ENCODE measurements at places on chromosomes 3 and 15. TPM values are rescaled to one million over a fixed set of nuclear protein-coding genes. Genes with fewer than 3 reads are reported as not detected.

The RPSA gene
- total RNA-seq, result 2,329 TPM

- DNase-seq, result no peak
Observed at GRCh38 chr15:49890689-49891088, 228.3 kb downstream of the ATP8B4 start.

DNA sequence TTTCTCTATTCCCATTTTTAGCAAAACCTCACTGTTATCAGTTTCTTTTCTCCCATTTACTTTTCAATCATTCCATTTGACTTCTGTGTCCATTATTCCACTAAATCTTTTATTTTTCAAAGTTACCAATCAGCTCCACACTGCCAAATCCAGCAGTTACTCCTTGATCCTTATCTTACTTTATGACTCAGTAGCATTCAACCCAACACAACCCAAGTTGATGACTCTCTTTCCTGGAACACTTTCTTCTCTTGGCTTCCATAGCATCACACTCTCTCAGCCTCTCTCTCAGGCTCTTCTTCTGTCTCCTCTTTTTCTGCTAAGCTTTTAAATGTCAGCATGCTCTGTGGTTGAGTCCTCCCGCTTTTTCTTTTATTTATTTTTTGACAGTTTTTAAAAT, 36.3 kb downstream of the RASGRP1 start:
- no peak for DNase-seq

DNA sequence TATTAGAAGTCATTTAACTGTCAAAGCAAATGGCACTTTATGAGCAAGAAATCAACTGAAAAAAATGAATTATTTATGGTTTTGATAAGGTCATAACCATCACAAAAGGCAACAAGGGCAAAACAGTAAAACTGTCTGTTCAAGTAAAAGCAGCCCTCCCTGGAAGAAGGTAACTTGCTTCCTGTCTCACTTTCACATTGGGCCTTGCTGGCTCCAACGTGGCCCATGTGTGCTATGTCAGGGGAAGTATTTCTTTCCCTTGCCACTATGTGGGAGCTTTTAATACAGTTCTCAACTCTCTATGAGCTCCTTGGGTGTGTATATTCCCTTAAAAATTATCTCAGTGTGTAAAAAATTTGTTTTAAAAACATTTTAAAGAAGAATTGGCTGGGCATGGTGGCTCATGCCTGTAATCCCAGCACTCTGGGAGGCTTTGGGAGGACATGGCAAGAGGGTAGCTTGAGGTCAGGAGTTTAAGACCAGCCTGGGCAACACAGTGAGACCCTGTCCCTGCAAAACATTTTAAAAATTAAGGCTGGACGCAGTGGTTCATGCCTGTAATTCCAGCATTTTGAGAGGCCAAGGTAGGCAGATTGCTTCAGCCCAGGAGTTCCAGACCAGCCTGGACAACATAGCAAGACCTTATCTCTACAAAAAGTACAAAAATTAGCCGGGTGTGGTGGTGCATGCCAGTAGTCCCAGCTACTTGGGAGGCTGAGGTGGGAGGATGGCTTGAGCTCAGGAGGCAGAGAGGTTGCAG, 45.2 kb upstream of the TJP1 start:
- DNase-seq, result no peak

DNA sequence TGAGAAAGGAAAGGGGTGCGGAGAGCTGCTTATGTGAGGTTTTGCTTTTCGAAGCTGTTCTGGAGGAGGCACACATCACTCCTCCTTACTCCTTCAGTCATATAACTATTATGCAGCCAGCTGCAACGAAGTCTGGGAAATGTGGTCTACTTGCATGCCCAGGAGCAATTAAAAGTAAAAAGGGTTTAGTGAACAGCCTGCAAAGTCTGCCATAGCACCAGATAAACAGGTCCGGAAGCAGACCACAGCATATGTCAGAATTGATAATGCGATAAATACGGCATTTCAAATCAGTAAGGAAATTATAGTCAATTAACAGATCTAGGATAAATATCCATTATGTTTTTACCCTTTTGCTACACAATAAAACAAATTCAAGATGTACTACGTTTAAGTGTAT, 99.5 kb downstream of the POLR2M start:
- no peak for DNase-seq

The GPR62 gene
- 0.10 TPM for total RNA-seq

GRCh38 chr3:53513556-53514190, 19.3 kb downstream of the CACNA1D start:
- DNase-seq, result peak; percentile 16

GRCh38 chr3:52159503-52159902, 5.3 kb upstream of the POC1A start:
- no peak for DNase-seq

The CPEB1 gene
- 1.1 TPM for total RNA-seq

GRCh38 chr15:99929266-99929665, 196.0 kb upstream of the LYSMD4 start:
- DNase-seq, result no peak

- no peak for DNase-seq
Observed at GRCh38 chr3:5116538-5116937, 5.6 kb upstream of the ARL8B start.

DNA sequence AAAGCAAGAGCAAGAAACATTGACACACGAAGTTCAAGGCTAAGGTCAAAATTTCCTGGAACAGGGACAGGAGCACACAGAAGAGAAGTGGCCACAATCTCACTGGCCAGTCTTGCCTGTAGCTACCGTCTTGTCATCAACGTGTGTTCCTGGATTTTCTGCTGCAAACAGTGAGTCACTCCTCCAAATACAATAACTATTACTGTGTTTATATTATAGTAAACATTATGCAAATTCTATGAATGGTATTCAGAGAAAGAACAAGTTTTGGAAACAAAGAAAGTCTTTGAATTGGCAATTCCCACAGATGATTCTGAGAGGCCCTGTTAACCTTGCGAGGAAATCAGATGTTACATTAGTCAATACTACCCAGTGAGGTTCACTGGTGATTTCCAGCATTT, 220.5 kb downstream of the FAM43A start:
- no peak for DNase-seq

The DISP2 gene
- 0.19 TPM for total RNA-seq

DNA sequence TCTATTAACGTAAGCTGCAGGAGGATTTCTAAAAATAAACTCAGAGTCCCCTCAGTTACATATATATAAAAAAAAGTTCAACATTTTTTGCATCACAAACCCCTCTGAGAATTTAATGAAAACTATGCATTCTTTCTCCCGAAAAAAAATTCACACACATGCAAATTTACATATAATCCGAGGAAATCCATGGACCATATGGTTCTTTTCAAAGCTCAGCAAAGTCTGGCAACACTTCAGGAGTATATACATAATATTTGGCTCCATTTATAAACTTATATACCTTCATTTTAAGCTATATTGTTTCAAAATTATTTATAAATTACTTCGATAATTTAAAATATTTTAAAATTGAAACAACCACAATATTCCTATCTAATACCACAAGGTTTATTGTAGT, 140.7 kb upstream of the PLXND1 start:
- DNase-seq, result no peak

The MYO5A gene
- total RNA-seq, result 29.6 TPM

DNA sequence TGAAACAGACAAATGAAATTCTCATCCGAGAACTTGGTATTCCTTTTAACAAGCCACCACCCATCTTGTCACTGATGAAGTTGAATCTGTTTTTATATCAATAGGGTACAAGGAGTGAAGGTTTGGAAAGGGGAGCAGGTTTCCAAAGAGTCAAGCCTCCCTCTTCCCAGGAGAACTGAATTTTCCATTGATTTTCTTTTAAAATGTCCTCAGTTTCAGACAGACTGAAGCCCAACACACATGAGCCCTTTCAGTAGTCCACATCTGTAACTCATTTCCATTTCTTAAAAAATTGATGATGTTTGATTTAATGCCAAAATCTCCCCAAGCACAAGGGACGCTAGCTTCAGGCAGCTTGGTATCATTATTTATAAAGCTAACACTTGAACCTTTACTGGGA, 187.7 kb downstream of the FOXB1 start:
- no peak for DNase-seq

GRCh38 chr15:89179966-89180875, 41.2 kb downstream of the RLBP1 start:
- DNase-seq, result peak; percentile 71

DNA sequence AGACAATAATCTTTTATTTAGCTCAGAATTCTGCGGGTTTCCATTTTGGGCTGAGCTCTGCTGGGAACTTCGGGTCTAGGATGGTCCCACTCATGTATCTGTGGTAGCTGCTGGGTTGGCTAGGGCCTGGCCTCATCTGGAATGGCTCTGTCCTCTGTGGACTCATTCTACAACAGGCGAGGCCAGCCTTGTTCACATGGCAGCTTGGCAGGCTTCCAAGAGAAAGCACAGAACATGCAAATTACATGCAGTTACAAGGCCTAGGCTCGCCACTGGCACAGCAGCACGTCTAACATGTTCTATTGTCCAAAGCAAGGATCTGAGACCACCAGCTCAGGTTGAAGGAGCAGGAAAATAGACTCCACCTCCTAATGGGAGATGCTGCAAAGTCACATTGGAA, 431.4 kb downstream of the PDCD6IP start:
- DNase-seq, result no peak

The DNAJB8 gene
- not detected for total RNA-seq

The SEMA5B gene
- not detected for total RNA-seq

DNA sequence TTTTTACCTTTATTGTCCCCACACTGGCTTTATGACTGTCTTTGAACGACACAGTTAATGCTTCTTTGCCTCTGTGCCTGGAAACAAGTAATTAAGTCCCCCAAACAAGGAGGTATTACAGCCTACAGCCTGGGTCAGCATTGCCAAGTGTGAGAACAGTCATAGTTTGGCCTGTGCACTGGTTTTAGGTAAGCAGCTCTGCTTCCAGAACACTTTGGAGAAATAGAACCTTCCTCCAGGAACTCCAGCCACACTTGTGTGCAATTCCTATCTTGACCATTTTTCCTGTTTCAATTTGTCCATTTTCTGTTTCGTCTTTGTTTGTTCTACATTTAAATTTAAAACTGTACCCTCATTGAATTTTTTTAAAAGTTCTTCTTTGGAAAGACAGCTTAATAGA, 568.2 kb downstream of the TUSC7 start:
- DNase-seq, result no peak

The MLF1 gene
- total RNA-seq, result 2.9 TPM

The CYP8B1 gene
- not detected for total RNA-seq

- no peak for DNase-seq
Observed at GRCh38 chr15:63212050-63213004, 22.9 kb downstream of the RAB8B start.

The RAB8B gene
- total RNA-seq, result 157 TPM

The GABRR3 gene
- total RNA-seq, result not detected

The SLC22A13 gene
- 1.0 TPM for total RNA-seq

DNA sequence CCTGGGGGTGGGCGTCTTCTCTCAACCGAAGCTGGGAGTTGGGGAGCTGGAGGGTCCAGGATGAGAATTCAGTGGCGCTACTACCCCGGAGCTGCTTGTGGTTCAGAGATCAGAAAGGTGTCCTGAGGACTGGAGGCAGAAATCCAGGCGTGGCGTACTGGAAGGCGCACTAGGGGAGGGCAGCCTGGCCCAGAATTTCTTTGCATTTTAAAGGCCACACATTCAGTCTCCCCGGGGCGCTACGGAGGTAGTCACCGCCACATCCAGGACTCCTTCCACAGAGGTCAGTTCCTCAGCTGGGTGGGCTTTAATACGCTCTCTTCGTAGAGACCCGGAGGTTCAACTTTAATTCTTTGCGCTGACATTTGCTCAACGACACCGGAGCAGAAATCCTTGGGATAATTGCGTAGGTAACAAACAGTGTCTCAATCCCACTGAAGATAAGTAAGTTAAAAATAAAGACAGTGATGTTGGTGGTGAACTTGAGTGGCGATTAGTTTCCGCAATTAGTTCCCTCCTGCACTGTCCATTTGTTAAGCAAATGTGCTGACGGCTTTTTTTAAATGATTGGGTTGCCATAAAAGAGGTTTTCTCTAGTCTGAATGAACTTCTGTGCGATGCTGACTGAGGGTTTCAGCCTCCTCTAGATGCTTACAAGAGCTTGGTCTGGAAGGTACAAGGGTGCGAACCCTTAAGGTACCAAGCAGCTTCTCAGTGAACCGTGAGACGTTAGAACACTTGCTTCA, 535 bp downstream of the MCTP2 start:
- no peak for DNase-seq

GRCh38 chr15:47367726-47368390, 349.4 kb upstream of the SEMA6D start:
- DNase-seq, result no peak

The ABHD2 gene
- 44.1 TPM for total RNA-seq

- DNase-seq, result no peak
Observed at GRCh38 chr3:14430706-14431451, 28.5 kb downstream of the SLC6A6 start.

- DNase-seq, result peak; percentile 60
Observed at GRCh38 chr3:47578119-47578632, 489 bp downstream of the CSPG5 start.

The TMEM207 gene
- total RNA-seq, result not detected

The WNT5A gene
- total RNA-seq, result 1.8 TPM

The ARPP19 gene
- total RNA-seq, result 128 TPM

The SST gene
- not detected for total RNA-seq

The ZCWPW2 gene
- total RNA-seq, result 0.35 TPM

The TMEM41A gene
- 22.7 TPM for total RNA-seq

DNA sequence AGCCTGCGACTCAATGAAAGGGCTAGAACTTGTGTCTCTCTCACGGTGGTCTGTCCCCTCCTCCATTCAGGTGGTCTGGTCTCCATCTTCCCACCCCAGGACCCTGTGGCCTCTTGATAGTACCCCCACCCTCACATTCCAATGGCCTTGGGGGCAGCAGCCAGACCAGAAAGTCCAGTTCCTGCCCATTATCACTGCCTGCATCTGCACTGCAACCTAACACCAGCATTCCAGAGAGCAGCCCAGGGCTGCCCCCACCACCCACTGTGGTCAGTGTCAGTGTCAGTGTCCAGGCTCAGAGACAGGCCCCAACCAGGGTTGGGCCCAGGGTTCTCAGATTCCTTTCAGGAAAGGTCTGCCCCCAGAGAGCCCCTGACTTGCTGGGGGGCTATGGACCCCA, 12.6 kb downstream of the IGDCC3 start:
- DNase-seq, result no peak

- no peak for DNase-seq
Observed at GRCh38 chr3:186442162-186442561, 80.1 kb upstream of the DGKG start.

GRCh38 chr15:77557144-77557543, 75.6 kb downstream of the LINGO1 start:
- no peak for DNase-seq

- DNase-seq, result peak; percentile 83
Observed at GRCh38 chr3:51501833-51502561, 2.2 kb upstream of the DCAF1 start.

GRCh38 chr3:151768393-151768930, 34.7 kb downstream of the AADACL2 start:
- no peak for DNase-seq

- DNase-seq, result no peak
Observed at GRCh38 chr3:47323431-47324277, 40.9 kb downstream of the KLHL18 start.

DNA sequence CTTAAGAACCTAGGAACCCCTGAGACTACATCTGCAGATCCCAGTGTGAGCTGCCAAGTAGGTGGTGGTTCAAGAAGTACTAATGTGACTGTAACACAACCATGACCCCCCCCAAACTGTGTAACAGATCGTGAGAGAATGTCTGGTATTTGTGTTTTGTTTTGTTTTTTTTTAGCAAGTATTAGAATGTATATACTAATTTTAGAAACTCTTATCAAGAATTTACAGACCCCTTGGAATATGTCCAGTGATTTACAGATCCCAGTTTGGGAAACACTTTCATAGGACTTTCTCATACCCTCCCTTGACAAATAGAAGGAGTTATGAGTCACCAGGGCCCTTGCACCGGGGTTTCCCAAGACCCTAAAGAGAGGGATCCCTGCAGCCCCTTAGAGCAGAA, 79.8 kb downstream of the SEMA5B start:
- DNase-seq, result no peak

The CELF6 gene
- 0.65 TPM for total RNA-seq
